ENCODE measurements at places on chromosomes 5 and 9.

DNA sequence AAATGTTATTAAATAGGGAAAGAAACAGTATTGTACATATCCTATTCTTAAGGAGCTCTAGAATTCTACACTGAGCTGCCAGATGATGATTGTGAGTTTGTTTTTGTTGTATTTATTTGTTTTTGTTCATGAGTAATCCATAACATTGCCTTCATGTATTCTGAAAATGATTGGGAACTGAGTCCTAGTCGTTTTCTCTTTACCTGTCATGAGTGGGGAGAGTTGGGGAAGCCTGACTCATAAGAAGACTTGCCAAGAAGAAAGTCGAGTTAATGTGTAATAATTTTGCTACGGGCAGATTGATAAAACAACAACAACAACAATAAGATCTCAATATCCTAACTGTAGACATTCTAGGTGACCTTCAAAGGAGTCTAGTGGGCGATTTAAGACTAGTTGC lies 103.8 kb downstream of the ANKRD55 start:
- no peak for DNase-seq

GRCh38 chr9:112028242-112029221 lies 131.9 kb downstream of the UGCG start:
- peak; percentile 30 for DNase-seq

GRCh38 chr5:55305345-55305744 lies 2.1 kb downstream of the DHX29 start:
- DNase-seq: no peak

GRCh38 chr5:167945542-167946384 lies 345.7 kb upstream of the WWC1 start:
- DNase-seq: no peak

GRCh38 chr5:151215546-151215880 lies 8.4 kb downstream of the CCDC69 start:
- DNase-seq: no peak

DNA sequence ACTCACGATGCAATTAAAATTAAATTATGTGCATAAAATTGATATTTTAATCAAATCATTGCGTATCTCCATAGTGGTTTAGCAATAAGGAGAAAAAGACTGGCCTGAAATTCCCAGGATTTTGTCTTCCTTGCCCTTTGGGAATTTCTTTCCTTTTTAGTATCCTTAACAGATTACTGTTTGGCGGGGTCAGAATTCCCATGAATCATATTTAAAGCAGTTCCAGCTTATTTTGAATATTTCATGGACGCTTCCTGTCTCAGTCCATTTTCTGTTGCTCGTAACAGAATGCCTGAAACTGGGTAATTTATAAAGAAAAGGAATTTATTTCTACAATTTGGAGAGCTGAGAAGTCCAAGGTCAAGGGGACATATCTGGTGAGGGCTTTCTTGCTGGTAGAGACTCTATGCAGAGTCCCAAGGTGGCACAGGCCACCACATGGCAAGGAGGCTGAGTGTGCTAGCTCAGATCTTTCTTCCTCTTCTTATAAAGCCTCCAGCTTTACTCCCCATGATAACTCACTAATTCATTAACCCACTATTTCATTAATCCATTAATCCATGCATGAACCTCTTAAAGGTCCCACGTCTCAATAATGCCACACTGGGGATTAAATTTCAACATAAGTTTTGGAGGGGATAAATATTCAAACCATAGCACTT lies 37.8 kb downstream of the CDH6 start:
- no peak for DNase-seq

GRCh38 chr5:163821142-163821541 lies 315.7 kb downstream of the MAT2B start:
- DNase-seq: no peak

DNA sequence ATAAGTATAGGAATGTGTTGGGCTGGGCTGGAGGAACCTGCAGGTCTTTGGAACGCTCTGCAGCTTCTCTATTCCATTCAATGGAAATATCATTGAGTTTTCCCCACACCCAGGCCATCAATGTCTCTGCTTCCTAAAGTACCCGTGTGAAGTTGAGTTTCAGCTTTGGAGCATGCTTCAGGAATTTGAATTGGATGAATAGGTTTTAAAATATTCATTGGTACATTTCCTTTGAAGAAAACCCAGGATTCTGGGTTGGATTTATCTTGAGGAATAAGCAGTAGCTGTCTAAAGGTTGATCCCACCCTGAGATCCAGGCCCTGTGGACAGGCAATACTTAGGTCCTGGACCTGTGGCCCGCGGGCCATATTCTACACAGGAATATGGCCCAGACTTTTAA lies 37.3 kb downstream of the INSYN2B start:
- no peak for DNase-seq

GRCh38 chr5:2149195-2149539 lies 266.4 kb upstream of the IRX4 start:
- peak; percentile 8 for DNase-seq

DNA sequence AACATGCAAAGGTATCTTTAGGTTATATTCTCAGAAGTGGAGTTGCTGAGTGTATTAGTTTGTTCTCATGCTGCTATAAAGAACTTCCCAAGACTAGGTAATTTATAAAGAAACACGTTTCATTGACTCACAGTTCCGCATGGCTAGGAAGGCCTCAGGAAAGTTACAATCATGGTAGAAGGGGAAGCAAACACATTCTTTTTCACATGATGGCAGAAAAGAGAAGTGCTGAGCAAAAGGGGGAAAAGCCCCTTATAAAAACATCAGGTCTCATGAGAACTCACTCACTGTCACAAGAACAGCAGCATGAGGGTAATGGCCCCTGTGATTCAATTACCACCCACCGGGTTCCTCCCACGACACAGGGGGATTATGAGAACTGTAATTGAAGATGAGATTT lies 163.6 kb upstream of the PRLR start:
- DNase-seq: no peak

DNA sequence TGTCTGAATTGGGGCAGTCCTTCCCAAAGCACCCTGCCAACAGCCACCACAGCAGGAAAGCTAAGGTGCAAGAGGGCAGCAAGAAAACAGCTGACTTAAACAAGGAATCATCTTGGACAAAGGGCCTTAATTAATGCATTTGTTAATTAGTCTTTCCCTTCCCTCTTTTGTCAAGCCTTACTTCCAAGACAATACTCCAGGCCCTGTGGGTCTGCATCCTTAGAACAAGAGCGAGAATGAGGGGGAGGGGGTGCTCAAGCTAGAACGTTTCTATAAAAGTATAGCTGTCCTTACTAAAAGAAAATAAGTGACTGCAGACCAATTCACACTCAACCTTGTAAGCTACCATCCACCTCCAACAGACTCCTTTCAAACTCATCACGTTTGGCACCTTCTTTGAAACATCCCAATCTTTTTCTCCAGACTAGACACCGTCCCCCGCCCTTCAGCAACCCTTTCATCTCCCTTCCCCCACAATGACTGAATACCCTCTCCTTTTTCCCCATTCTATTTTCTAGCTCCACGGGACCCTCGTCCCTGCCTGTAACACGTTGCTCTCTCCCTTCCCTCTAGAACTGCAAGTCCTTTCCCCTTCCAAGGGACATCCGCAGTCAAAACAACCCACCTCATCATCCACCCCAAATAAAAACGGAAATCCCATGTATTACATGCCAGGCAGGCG lies 85.7 kb upstream of the RNF38 start:
- DNase-seq: no peak

- DNase-seq: no peak
Observed at GRCh38 chr9:37290940-37291485, 131.5 kb upstream of the GRHPR start.

- no peak for DNase-seq
Observed at GRCh38 chr9:98021306-98022040, 35.1 kb upstream of the NANS start.

DNA sequence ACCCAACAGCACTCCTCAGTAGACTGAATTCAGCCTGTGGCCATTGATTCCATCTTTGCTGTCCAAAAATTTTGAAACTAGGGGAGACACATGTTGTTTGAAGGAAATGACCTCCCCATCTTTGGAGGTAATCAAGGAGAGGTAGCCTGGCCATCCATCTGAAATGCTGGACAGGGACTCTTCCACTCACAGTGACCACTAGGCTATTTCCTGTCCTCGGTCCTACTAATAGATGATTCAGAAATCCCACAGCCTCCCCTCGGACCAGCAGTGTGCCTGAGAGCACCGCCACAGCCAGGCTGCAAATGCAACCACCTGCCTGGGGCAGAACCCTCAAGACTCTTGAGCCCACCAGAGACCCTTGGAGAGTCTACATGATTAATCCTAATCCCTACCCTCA lies 12.5 kb downstream of the HRH2 start:
- no peak for DNase-seq

DNA sequence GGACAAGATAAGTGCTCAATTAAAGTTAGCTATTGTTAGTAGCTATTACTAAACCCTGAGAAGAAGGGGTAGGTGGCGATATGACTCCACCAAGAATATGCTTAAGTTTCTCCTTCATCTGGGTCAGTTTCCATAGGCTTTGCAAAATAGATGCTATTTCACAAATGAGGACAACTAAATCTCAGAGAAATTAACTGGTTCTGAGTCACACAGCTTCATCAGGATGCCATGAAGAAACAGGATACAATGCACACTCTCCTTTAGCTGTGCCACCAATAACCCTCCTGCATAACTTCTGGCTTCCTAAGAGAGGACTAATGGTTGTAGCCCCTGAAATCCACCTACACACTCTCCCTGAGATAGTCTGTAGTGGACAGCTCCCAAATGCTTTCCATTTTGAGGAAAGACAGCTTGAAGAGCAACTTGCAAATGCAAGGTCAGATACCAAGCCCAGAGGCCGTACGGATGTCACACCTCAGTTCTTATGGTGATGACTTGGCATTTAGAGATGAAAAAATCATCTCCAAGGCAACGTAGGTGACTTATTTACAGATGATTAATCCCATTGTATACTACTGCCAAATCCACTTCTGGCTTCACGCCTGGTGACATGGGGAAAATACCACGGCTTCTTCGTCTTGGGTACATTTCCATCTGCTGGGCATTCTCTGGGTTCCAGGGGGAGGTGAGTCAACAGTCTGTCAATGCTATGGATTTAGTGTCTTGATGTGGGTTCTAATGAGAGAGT lies 251.4 kb upstream of the IL12B start:
- DNase-seq: no peak

GRCh38 chr5:43680286-43680685 lies 77.3 kb downstream of the NNT start:
- no peak for DNase-seq

GRCh38 chr5:68265822-68266395 lies 50.4 kb downstream of the PIK3R1 start:
- no peak for DNase-seq

GRCh38 chr5:105101577-105101976 lies 1539.0 kb upstream of the NUDT12 start:
- DNase-seq: no peak

- DNase-seq: no peak
Observed at GRCh38 chr5:31148959-31149475, 44.5 kb upstream of the CDH6 start.

GRCh38 chr5:133316346-133317343 lies 264.8 kb downstream of the HSPA4 start:
- DNase-seq: no peak

DNA sequence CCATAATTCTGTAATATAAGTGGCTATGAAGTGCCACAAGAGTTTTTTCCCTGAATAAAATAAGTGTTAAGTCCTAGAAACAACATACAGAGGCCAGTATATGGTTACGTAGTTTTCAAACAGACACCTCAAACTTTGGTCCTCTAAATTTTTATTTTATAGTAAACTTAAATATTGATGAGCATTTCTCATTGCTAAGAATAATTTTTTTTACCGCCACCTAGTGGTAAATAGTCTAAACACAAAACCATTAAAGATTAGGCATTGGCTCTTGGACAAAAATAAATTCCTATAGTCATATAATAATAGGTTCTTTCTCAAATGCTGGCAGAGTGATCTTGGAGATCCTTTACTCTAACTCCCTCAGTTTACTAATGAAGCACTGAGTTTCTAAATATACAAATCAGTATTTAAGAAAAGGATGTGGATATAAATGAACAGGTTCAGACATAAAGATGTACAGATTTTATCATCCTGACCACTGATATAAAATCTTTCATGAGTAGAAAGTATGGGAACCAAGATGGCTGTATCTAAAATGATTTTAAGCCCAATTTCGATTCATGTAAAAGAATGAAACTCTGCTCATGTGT lies 136.2 kb downstream of the FANCC start:
- DNase-seq: no peak

- DNase-seq: no peak
Observed at GRCh38 chr5:33423018-33423630, 17.6 kb upstream of the TARS1 start.

GRCh38 chr5:10744681-10745080 lies 16.4 kb downstream of the DAP start:
- DNase-seq: no peak

DNA sequence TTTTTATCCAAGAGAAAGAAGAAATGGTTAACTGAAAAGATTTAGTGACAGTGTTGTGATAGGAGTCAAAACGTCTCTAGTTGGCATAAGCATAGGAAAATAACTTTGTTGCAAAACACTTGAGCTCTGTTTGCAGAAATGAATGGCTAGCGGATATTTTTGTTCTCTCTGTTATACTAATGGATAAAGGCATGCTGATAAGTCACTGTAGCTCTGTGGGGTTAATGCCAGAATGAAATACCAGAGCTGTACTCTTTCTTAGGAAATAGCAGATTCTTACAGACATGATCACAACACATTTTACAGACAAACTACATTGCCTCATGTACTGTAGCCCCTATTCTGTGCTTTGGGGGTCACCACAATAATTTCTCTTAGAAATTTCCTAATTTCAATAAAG lies 202.8 kb downstream of the DMRTA1 start:
- no peak for DNase-seq

DNA sequence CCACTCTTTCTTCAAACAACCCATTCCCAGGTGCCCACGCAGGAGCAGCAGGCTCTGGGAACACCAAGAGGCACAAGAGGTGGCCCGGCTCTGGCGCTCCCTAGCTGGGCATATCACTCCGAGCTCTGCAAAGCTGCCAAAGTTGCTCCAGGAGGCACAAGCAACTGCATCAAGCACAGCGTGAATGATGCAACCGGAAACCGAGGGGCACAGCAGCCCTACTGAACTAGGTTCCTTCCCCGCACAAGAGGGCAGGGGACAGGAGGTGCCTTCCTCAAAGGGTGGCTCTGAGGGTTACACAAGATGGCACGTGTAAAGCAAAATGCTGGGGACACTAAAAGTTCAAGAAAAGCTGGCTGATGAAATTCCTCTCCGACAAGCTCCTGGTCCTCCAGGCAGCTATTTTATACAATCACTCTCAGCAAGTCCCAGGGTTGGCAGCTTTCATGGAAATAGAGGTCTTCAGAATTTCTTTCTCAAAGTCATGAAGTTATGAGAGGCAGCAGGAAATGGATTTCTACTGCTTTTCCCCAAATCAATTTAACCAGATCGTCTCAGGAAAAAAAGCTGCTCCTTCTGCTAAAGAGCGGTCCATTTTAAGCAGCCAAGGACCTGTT lies 22.9 kb downstream of the PSMB7 start:
- DNase-seq: no peak

GRCh38 chr9:14258156-14258555 lies 55.8 kb downstream of the NFIB start:
- DNase-seq: no peak

GRCh38 chr5:94705427-94705826 lies 87.0 kb downstream of the SLF1 start:
- DNase-seq: no peak
